Forelimb muscle (tissue), 1 donor: ENCODE measurements at places on chromosomes 7 and 10. TPM values are rescaled to one million over a fixed set of nuclear protein-coding genes. Genes with fewer than 3 reads are reported as not detected.

GRCh38 chr10:6082496-6083395 lies 6.1 kb upstream of the RBM17 start:
- DNase-seq, result no peak

GRCh38 chr10:111030042-111030750 lies 46.6 kb upstream of the ADRA2A start:
- no peak for DNase-seq

DNA sequence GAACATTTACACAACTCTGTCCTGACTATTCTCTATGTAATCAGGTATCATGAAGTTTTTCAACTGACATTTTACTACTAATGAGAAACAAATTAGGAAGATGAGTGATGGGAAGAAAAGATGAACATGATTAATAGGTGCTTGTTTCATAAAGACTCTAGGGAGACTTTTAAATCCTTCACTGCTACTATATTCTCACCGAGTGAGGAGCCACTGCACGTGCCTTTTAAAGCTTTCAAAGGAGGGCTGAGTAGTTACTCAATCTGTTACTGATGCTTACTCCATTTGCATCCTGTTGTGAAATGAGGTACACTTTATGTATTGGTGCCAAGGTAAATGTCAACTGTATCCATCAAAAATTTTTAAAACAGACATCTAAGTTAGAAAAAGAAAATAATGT lies 1.3 kb upstream of the COMMD3 start:
- no peak for DNase-seq

Gene KRIT1
- 23.9 TPM for polyA plus RNA-seq

Gene MAGI2
- 3.7 TPM for polyA plus RNA-seq

GRCh38 chr10:93058139-93058538 lies 2.5 kb upstream of the CYP26C1 start:
- no peak for DNase-seq

Gene NPM3
- 54.4 TPM for polyA plus RNA-seq

Gene GPC2
- polyA plus RNA-seq, result 6.3 TPM

Gene ASB15
- polyA plus RNA-seq, result 5.6 TPM

GRCh38 chr7:66415659-66416265 lies 210.6 kb downstream of the TPST1 start:
- DNase-seq, result no peak

- no peak for DNase-seq
Observed at GRCh38 chr7:30247541-30248401, 36.6 kb upstream of the ZNRF2 start.

DNA sequence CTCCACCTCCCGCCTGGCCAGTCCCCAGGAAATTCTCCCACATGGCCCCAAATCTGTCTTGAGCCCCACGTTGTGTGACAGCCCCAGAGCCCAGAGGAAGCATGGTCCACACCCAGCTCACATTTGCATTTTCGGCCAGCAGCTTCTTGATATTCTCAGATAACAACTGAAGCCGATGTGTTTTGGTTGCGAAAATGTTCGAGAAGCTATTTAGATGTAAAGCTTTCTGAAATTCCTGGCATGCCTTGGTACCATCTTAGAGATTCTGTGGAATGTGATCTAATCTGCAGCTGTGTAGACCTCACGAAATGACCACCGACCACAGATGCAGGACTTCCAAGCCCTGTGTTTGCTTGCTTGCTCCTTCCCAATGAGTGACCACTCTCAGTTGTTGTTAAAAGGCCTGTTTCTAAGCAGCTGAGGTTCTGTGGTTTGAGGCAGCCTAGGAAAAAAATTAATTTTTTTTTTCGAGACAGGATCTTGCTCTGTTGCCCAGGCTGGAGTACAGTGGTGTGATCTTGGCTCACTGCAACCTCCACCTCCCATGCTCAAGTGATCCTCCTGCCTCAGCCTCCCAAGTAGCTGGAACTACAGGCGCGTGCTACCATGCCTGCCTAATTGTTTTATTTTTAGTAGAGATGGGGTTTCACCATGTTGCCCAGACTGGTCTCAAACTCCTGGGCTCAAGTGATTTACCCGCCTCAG lies 8.8 kb downstream of the SLC4A2 start:
- no peak for DNase-seq

- no peak for DNase-seq
Observed at GRCh38 chr10:44929356-44930255, 18.5 kb downstream of the TMEM72 start.

DNA sequence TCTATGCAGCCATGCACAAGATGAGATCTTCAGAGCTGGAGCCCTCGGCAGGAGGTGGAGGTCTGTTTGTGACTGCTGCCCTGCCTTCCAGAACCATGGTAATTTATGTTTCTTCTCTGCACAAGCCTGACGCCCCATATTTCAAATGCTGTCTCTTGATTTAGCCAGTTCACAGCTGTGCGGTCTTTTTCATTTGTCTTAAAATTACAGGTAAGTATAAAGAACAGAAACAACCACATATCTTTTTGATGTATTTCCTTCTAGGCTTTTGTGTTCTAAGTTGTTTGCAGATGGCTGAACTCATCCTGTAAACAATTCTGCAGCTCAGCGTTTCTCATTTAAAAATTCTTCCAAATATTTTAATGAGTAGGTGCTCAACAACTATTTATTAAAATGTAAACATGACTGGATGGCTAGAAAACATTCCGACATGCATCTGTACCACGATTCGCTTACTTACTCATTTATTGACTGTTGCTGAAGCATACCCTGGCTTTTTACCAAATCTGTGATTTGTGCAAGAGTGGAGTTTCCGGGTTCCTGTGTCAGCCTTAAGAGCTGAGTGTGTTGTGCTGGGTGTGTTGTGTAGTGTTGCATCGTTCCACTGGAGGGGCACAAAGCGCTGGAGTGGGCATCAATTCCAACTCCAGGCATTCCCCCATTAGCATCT lies 58.9 kb downstream of the PIP4K2A start:
- no peak for DNase-seq

GRCh38 chr7:88169717-88170320 lies 50.0 kb downstream of the SRI start:
- peak; percentile 26 for DNase-seq

- no peak for DNase-seq
Observed at GRCh38 chr7:100426516-100426915, 2.0 kb downstream of the ZCWPW1 start.

Gene LIPM
- not detected for polyA plus RNA-seq

GRCh38 chr7:81803267-81803666 lies 33.4 kb upstream of the HGF start:
- no peak for DNase-seq

- no peak for DNase-seq
Observed at GRCh38 chr10:86962136-86962980, 4.0 kb downstream of the SNCG start.

Gene CHCHD3
- 69.0 TPM for polyA plus RNA-seq

DNA sequence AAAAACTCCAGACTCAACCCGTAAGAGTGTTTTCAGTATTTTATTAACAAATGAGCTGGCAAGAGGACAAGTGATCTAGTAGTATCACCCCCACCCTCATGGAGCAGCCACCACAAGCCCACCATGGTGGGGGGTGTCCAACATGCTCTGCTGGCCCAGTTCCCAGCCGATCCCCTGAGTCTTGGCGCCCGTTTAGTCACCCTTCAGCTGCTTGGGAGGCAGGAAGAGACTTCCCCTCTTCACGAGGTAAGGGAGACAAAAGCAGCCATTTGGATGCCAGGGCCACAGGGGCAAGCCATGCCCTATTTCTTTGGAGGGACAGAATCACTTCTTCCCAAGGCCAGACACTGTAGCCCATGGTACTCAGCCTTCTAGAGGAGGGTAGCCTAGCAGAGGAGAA lies 54.1 kb downstream of the NOD1 start:
- DNase-seq, result no peak

DNA sequence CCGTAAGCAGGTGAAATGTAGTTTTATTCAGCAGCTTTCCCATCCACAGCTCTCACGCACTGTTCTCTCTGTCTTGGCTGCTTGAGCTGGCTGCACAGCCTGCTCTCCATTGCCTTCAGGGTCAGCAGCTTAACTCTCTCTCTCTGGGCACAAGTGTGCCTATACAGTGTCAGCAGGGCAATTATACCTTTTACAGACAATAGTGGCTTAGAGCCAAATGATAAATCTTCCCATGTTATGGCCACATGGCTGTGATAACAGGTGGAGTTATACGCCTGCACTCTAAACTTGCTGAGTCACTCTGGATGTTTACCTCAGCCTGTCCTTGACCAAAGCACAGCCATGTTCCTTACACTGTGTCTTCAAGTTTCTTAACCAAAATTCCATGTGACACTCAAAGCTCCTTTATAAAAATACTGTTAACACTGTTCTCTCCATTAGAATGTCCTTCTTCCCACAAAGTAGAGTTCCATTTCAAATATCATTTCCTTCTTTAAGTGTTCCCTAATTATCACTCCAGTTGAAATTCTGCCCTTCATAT lies 6.1 kb downstream of the RNF133 start:
- no peak for DNase-seq

DNA sequence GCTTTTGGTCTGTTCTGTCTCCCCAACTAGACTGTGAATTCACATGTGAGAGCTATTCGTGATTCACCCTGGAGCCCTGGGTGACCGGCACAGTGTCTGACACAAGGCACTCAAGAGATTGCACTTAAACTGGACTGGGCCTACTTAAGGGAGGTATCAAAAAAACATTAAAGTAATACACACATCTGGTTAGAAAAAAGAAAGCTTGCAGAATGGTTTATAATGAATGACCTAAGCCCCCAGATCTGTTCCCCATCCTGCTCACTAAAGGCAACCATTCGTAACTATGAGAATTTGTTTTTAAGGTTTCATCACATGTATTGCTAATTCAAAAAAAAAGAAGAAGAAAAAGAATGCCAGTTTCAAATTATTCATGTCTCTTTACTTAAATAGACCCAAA lies 74.5 kb downstream of the DGKI start:
- no peak for DNase-seq

GRCh38 chr7:108805808-108806397 lies 236.2 kb downstream of the DNAJB9 start:
- no peak for DNase-seq

Gene PPP1R9A
- polyA plus RNA-seq, result 27.1 TPM

- DNase-seq, result peak; percentile 70
Observed at GRCh38 chr7:77538281-77539212, 1.5 kb downstream of the PTPN12 start.

Gene CADPS2
- 3.9 TPM for polyA plus RNA-seq

DNA sequence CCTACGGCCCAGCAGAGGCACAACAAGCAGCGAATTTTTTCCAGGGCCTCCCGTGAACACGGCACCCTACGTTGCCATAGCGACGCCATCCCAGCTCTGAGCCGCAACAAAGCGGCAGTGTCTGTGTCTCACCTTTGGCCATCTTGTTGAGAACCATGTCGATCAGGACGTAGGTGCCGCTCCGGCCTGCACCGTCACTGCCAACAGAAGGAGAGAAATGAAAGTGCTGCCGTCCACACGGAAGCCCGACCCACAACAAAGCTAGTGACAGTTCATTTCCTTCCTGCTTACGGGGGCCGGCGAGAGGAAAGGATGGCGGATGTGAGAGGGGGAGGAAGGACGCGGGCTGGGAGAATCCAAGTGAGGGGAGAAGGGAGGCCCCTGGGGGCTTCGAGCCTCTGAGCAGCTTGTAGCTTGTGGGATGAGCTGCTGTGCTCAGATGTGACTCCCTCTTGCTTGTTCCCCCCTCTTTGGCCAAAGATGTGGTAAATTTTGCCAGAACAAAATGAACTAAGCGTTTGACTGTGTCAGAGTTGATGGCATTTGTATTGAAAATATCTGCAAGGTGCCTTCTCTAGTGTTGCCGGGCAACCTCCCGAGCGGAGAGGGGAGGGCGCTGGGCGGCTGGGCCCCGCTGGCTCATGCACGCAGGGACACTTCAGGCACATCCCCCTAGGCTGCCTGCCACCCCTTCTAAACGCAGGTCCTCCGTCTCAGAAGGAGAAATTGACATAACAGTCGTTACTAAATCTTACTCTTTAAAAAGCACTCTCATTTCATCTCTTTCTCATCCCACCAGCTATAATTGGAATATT lies 232.2 kb downstream of the DNAJB6 start:
- DNase-seq, result peak; percentile 17

Gene STOX1
- 2.5 TPM for polyA plus RNA-seq

Gene COL26A1
- 1.5 TPM for polyA plus RNA-seq

GRCh38 chr10:73469579-73469978 lies 26.2 kb downstream of the PPP3CB start:
- no peak for DNase-seq
